ENCODE measurements at places on chromosomes 5 and 9.

- no peaks in the 10 kb centered on the region for H3K27me3 ChIP-seq
- DNase-seq, result peak; percentile 86
- H3K27ac ChIP-seq, result peak overlapping the region; percentile 76
- H3K36me3 ChIP-seq, result peaks cover 4% of the 10 kb centered on the region
- H3K4me3 ChIP-seq, result peak overlapping the region; percentile 42
Measured at GRCh38 chr9:136345281-136346156, 18.0 kb downstream of the DNLZ start.

DNA sequence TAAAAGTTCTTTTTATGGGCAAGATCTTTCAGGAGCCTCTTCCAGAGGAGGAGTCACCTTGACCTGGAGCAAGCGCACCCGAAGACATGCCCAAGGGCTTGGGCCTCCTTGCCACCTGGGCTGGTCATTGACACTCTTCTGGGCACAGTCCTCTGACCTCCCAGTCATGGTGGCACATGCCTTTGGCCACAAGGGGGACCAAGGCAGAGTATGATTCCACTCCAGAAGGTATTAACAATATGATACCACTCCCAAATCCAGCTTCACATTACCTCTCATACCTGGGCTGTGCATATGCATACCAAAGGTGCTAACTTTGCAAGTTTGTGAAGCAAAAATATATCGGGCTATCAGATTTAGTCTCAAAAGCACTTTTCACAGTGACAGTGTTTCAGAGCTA is 84.6 kb downstream of the MAST4 start:
- no peak overlapping the region for H3K27ac ChIP-seq
- DNase-seq, result no peak
- H3K4me3 ChIP-seq, result no peak overlapping the region
- H3K27me3 ChIP-seq, result no peaks in the 10 kb centered on the region
- H3K36me3 ChIP-seq, result no peaks in the 10 kb centered on the region

GRCh38 chr9:13865869-13866268 is 448.1 kb downstream of the NFIB start:
- no peak overlapping the region for H3K4me3 ChIP-seq
- H3K27me3 ChIP-seq, result no peaks in the 10 kb centered on the region
- no peak overlapping the region for H3K27ac ChIP-seq

- no peak for DNase-seq
- no peaks in the 10 kb centered on the region for H3K36me3 ChIP-seq
- H3K27ac ChIP-seq, result no peak overlapping the region
- H3K4me3 ChIP-seq, result no peak overlapping the region
- H3K4me1 ChIP-seq, result no peaks in the 10 kb centered on the region
Measured at GRCh38 chr9:125421166-125421565, 159.5 kb downstream of the GAPVD1 start.

DNA sequence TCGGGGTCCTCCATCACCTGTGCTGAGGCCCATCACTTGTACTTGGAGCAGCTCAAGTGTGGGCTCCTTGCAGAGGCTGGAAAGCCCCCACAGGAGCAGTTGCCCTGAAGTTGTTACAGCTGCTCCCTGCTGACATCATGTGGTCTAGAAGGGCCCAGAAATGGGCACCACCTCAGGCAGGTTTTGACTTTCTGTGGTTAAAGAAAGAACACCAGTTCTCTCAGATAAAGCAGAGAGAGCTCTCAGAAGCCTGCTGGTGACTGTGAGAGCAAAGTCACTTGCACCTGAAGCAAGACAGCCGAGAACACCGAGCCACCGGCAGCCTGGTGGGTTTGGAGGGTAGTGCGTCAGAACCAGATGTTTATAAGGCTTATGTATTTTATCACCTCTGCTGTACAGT is 70.4 kb downstream of the MVB12B start:
- peaks cover 3% of the 10 kb centered on the region for H3K36me3 ChIP-seq
- no peaks in the 10 kb centered on the region for H3K27me3 ChIP-seq
- H3K4me1 ChIP-seq, result peaks cover 6% of the 10 kb centered on the region

DNA sequence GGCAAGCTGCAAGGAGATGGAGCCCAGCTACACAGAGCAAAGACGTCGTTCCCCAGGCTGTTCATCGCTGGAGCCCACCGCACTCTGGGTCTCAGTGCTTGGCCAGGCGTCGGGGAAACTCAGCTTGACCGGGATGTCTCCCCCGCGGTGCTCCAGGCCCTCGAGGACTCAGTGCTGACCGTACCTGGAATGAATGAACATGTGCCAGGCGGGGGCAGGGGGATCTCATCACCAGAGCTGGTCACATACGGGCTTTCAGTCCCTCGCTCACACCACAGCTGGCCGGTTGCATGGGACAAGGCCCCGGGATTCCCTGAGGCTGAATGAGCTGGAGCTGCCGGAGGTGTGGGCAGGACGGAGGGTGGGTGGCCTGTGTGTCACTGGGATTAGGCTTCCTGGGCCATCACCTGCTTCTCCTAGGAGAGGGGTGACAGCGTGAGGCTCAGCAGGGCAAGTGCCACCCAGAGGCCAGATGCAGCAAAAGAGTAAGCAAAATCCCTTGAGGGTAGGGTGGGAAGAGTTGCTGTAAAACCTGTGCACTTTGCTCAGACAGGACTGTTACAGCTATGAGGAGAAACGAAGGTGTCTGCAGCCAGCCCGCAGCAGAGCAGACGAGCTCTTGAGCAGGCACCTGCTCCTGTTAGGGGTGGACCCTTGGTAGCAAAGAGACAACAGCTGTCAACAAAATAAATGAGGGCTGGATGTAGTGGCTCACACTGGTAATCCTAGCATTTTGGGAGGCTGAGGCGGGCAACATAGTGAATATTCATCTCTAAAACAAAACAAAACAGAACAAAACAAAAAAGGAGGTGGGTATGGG is 70.7 kb upstream of the RAPGEF1 start:
- no peak overlapping the region for H3K27ac ChIP-seq
- no peaks in the 10 kb centered on the region for H3K36me3 ChIP-seq
- no peak overlapping the region for H3K4me3 ChIP-seq
- H3K4me1 ChIP-seq, result no peaks in the 10 kb centered on the region
- no peaks in the 10 kb centered on the region for H3K27me3 ChIP-seq

- H3K36me3 ChIP-seq, result peaks cover 45% of the 10 kb centered on the region
- H3K4me3 ChIP-seq, result no peak overlapping the region
- peaks cover 11% of the 10 kb centered on the region for H3K4me1 ChIP-seq
- H3K27ac ChIP-seq, result peak overlapping the region; percentile 75
Measured at GRCh38 chr5:150113047-150113744, 26.8 kb upstream of the CSF1R start.

- no peak for DNase-seq
- H3K27ac ChIP-seq, result no peak overlapping the region
- no peaks in the 10 kb centered on the region for H3K4me1 ChIP-seq
- H3K36me3 ChIP-seq, result no peaks in the 10 kb centered on the region
- H3K4me3 ChIP-seq, result no peak overlapping the region
Measured at GRCh38 chr5:37814699-37815098, 25.1 kb downstream of the GDNF start.

DNA sequence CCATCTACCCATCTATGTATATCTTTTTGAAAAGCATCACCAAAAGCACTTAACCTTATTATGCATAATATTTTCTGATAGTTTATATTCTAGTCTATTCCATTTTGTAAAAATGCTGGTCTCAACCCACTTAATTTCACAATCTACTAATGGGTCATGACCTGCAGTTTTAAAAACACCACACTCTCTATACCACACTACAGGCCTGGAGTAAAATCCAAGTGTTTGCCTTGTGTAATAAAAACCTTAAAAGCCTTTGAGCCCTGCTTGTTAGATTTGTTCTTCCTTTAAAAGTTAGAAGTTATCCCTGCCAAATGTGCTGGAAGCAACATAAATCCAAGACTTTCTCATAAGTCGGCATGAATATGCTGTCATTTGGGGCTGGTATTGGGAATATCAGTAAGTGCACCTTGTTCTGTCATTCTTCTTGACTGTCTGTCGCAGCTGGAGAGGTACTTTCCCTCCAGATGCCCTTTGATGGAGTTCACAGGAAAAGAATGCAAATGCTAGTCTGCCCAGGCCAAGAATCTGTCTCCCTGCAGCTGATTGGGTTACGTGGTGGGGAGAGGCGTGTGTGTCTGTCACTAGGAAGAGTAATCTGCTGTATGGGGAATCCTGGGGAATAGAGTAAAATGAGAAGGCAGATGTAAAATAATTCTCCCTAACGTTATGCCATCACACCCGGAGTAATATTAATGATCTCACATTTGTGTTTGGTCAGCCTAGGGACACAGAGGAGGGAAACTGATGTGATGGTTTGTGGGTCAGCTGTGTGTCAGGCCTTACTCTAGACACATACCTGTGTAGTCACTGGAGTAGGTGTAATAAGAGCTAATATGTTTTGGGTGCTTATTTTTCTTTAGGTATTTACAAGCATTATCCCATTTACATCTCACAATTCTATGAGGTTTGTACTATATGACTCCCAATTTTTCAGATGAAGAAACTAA is 79.4 kb downstream of the ZNF366 start:
- H3K4me1 ChIP-seq, result peaks cover 22% of the 10 kb centered on the region
- no peaks in the 10 kb centered on the region for H3K36me3 ChIP-seq
- no peak for DNase-seq
- H3K27ac ChIP-seq, result peak overlapping the region; percentile 57

- H3K27me3 ChIP-seq, result no peaks in the 10 kb centered on the region
- no peak for DNase-seq
- peaks cover 28% of the 10 kb centered on the region for H3K36me3 ChIP-seq
- H3K27ac ChIP-seq, result no peak overlapping the region
- H3K4me3 ChIP-seq, result no peak overlapping the region
Measured at GRCh38 chr9:128286440-128286839, 10.4 kb downstream of the SWI5 start.

- H3K27me3 ChIP-seq, result no peaks in the 10 kb centered on the region
- no peaks in the 10 kb centered on the region for H3K4me1 ChIP-seq
- no peaks in the 10 kb centered on the region for H3K36me3 ChIP-seq
Measured at GRCh38 chr9:26746357-26747072, 146.1 kb downstream of the CAAP1 start.

- peak overlapping the region; percentile 26 for H3K4me3 ChIP-seq
- no peaks in the 10 kb centered on the region for H3K36me3 ChIP-seq
- peak; percentile 71 for DNase-seq
- H3K27ac ChIP-seq, result peak overlapping the region; percentile 45
- no peaks in the 10 kb centered on the region for H3K27me3 ChIP-seq
- H3K4me1 ChIP-seq, result peaks cover 7% of the 10 kb centered on the region
Measured at GRCh38 chr5:57383093-57383861, 99.3 kb downstream of the ACTBL2 start.

Data from ascending aorta (tissue), 2 donors.